Prostate gland (tissue), 2 donors: ENCODE measurements at places on chromosomes 2 and 18. TPM values are rescaled to one million over a fixed set of nuclear protein-coding genes. Genes with fewer than 3 reads are reported as not detected.

The DSG1 gene
- 0.32 TPM for total RNA-seq

The MEP1B gene
- total RNA-seq, result 0.34 TPM

The STAT4 gene
- 8.8 TPM for total RNA-seq

- peak; percentile 64 for DNase-seq
- peaks cover 22% of the 10 kb centered on the region for H3K4me1 ChIP-seq
- no peak overlapping the region for H3K4me3 ChIP-seq
- H3K36me3 ChIP-seq, result no peaks in the 10 kb centered on the region
- peaks cover 2% of the 10 kb centered on the region for H3K27me3 ChIP-seq
These were observed 3.7 kb upstream of the CRYBA2 start for GRCh38 chr2:218996937-218997336.

DNA sequence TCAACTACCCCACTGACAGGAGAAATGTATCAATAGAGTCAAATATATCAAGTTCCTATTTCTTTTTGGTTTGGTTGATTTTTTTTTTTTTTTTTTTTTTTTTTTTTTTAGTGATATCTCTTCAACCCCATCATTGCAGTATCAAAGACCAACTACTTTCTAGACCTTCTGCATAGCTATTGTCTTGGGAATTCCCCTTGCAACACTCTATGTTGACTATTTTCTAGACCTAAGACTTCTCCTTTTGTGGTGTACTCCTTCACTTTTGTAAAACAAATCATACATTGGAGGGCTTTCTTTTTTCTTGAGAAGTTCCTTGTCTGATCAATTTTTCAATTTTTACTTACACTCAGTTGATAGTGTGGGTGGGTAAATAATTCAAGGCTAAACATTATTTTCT, 46.5 kb upstream of the NR4A2 start:
- H3K4me3 ChIP-seq, result no peak overlapping the region
- no peaks in the 10 kb centered on the region for H3K36me3 ChIP-seq
- no peaks in the 10 kb centered on the region for H3K27me3 ChIP-seq
- no peaks in the 10 kb centered on the region for H3K4me1 ChIP-seq
- no peak overlapping the region for H3K27ac ChIP-seq

DNA sequence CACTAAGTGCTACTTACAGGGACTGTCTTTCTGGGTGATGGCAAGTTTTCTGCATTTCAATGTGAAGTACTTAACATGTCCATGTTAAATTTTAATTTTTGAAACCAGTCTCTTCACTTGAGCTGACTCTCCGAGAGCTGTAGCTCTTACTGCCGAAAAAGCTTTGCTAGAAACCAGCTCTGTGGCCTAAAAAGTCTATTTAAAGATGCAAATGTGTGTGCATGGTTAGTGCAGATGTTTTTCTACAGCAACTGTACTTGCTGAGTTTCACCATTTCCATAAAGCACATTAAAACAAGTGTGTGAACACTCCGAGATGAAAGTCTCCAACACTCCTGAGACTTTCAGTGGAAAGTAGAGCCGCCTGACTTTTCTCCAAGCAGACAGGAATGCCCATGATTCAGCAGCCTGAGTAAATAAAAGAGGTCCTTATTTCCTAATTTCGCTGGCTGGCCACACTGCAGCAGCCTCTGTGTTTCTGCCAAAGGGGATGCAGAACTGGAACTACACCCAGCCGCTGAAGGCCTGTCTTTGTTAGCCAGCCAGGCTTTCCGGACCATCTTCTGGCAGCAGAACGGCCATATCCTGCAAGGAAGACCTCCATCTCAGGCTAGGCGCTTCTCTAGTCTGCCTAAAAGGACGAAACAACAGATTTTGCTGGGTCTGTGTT, 121.2 kb downstream of the ZNF521 start:
- H3K4me1 ChIP-seq, result no peaks in the 10 kb centered on the region
- DNase-seq, result peak; percentile 79
- no peaks in the 10 kb centered on the region for H3K36me3 ChIP-seq
- H3K4me3 ChIP-seq, result no peak overlapping the region

DNA sequence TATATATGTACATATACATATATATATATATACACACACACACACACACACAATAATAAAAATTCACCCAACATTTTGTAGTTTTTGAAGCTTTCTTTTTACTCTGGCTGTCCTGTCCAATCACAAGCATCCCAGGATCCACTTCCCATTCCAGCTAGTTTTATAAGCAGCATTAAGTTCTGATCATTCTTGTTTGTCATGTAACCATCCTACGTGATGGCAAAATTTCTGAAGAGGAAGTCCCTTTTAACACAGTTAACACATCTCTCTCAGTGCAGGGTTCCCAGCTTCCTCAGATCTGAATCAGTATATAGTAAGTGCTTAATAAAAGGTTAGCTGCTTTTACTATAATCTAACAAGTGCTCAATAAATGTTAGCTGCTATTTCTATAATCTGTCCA, 26.4 kb downstream of the MYOM1 start:
- no peaks in the 10 kb centered on the region for H3K36me3 ChIP-seq
- H3K27me3 ChIP-seq, result no peaks in the 10 kb centered on the region
- no peak overlapping the region for H3K27ac ChIP-seq
- H3K4me3 ChIP-seq, result no peak overlapping the region
- H3K4me1 ChIP-seq, result no peaks in the 10 kb centered on the region
